T1000 (cell line): ENCODE measurements at places on chromosomes 7 and 10.

DNA sequence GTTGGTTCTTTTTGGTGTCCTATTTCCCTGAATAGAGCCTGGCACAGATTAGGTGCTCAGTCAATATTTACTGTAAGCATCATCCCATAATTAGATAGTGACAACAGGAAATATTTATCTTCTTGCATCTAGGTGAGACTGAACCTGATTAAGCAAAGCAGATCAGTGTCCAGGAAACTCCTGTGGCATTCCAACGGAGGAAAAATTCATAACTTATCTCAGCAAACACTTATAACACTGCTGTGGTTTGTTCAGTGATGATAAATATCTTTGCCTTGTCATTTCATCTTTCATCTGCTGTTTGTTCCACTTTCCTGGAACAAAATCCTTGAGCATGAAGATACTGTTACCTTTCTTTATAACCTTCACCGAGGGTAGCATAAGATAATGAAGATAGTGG is 1160.3 kb upstream of the AUTS2 start:
- DNase-seq: no peak

- DNase-seq: no peak
These were observed 460.4 kb downstream of the NXPH1 start for GRCh38 chr7:8893775-8894174.

DNA sequence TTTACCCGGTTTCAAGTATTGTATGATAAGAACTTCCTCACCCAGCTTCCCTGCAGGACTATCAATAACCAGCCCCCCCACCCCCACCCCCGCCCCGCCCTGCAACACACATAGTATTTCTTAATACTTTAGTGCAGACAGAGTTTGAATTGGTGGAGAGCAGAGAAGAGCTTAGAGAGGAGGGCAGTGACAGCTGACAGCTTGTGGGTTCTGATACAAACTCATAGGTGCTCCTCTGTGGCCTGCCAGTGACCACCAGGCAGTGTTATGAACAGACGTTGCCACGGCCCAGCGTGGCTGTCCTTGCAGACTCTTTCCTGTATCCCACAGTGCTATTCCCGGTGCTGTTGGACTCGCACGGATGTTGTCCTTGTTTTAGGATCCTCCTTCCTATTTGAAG is 186.9 kb upstream of the ADO start:
- DNase-seq: no peak

DNA sequence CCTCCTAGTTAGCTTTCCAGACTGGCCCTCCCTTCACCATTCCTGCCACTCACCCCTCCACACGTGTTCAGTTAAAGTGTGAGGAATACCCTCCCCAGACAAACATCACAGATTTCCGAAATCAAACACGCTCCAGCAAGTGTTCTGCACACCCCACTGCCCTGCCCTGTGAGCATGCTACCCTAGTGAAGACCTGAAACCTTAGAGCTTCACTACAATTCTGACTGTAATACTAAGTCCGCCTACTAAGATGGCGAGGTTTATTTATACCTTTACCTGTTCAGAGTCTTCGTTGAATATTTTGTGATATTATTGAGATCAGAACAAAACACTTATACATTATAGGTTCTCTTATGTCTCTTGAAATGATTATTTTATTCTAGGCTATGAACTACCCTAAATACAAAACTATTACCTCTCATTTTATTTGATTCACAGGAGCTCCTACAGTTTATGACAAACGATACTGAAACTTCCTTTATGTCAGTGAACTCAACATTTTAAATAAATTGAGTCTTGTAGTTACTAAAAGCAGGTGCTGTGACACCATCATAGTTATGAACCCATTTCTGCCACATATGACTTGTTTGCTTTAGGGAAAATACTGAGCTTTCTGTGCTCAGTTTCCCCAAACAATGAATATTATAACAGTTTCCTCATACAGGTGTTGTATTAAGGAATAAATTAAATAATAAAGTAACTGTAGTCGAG is 8.6 kb downstream of the SCIN start:
- DNase-seq: no peak

DNA sequence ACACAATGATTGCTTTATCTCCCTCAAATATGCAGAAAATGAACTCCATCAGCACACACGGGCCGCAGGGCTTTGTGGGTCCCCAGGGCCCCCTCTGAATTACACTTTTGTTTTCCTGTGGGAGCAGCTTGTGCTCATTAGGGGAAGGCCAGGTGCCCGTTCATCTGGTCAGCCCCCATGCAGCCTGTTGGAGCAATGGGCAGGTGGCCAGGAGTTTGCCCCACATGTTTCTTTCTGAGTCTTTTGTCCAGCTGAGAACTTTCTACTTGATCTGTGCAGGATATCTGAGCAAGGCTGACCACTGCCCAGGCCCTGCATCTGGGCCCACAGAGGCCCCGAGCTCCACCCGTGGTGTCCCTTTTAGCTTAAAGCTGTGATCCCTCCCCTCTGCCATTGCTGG is 105.3 kb upstream of the FAM20C start:
- no peak for DNase-seq

DNA sequence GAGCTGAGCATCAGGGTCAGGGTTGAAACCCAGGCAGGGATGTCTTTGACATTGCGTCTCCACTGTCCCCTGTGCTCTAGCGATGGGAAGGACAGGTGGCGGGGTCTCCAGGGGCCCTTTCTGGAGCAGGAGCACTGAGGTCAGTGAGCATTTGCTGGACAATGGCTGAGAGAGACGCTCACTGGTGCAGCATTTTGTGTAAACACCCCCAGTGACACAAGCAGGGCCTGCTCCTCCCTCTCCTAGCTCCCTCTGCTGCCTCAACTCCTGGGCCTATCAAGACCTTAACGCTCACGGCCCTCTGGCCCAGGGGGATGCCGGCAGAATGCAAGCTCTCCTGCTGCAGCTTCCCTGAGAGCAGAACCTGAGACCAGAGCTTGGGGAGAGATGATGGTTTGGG is 17.4 kb upstream of the INMT start:
- DNase-seq: no peak

- DNase-seq: no peak
These were observed 126.2 kb upstream of the NRP1 start for GRCh38 chr10:33460505-33461294.

- no peak for DNase-seq
These were observed 721.7 kb upstream of the GALNT17 start for GRCh38 chr7:70410134-70410750.

GRCh38 chr7:95155965-95156364 is 168.4 kb downstream of the PON1 start:
- DNase-seq: no peak
